ENCODE measurements at places on chromosomes 12 and 14.

DNA sequence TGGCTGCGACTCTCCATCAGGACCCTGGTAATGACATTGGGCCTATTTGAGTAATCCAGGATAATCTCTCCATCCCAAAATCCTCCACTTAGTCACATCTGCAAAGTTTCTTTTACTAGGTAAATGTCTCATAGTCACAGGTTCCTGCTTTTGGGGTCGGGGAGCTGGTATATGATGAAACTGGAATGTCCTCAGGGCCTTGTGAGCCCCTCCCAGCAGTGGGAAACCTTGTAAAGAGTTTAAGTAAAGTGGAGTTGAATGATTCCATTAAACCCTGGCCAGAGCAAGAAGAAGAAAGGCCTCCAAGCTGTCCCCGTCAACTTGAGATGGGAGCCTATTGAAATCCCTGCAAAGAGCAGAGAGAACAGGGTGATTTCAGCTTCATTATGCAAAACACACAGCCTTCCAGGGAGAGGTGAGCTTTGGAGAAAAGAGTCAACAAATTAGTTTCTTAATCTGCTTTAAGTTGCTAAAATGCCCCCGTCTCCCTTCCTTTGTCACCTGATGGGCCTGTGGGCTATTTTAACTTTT lies 12.6 kb downstream of the WSCD2 start:
- DNase-seq, result no peak

DNA sequence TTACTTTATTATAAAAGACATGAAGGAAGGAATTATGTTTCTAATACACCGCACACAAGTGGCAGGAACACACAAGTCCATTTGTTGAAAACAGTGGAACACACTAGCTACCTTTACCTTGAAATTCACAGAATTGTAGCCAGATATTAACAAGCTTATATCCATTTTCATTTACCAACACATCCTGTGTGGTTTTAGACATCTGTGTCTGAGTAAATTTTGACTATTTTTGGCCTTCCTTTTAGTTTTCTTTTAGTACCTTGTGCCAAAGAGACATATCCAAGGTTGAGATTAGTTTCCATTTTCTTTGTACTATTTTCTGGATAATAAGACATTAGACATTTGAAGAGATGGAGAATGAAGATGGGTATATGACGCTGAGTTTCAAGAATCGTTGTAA lies at the start of gene KLRF2:
Gene KLRF2, plus strand, starts transcription at position 244 of the 400 bp plus-strand sequence. Its CDS starts 107 bp downstream, at position 351.
- no peak for DNase-seq

- no peak for DNase-seq
These were observed 44.0 kb downstream of the TFCP2 start for GRCh38 chr12:51128919-51129318.

DNA sequence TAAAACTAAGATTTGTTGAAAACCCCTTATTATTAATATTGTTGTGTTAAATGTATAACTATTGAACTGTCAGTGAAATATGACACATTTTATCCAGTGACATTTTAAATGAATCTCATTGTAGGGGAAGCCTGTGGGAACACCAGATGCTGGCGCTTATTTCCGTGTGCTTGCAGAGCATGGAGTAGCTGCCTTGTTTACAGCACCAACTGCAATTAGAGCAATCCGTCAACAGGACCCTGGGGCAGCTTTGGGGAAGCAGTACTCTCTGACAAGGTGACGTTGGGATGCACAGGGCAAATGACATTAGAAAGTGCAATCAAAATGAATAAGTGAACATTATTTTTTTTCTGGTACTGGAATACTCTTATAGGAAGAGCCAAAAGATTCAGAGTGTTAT lies 96.8 kb downstream of the ACSS3 start:
- no peak for DNase-seq

- no peak for DNase-seq
These were observed 71.8 kb upstream of the MAX start for GRCh38 chr14:65173973-65174693.

- no peak for DNase-seq
These were observed 766.2 kb downstream of the MED13L start for GRCh38 chr12:115511305-115511704.

DNA sequence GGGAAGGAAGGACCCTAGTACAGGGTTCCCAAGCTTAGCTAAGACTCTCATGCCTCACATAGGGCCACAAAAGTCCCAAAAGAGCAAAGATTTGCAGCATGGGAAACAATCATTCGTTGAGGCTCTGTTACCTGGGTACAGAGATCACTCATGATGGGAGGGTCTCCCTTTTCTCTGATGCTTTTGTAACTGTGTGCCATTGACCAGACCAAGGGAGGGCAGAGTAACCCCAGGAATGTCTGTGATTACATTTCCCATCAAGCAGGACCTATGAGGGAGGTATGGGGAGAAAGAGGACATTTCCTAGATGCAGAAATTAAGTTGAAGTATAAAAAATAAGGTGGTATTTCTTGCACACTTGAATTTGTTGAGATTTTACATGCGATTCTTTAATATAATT lies 16.4 kb upstream of the DLGAP5 start:
- DNase-seq, result no peak

- no peak for DNase-seq
These were observed 35.1 kb upstream of the PPP2R5C start for GRCh38 chr14:101726295-101726953.

GRCh38 chr14:100835548-100836310 lies 9.8 kb downstream of the MEG3 start:
- DNase-seq, result no peak

DNA sequence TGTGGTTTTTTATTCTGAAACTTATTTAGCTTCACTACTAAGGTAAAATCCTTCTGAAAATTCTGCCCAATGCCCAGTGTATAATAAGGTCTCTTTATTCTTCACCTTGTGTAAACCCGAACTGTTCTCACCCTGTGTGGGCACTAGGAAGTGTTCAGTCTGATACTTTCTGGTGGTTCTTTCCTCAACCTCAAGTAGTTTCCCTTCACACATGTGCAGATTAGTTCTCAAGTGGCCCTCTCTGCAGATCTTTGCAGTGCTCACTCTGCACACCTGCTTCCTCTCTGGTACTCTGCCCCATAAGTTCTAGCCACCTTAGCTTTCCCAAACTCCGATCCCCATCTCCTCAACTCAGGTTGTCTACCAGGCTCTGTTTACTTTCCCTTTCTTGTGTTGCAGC lies 61.6 kb downstream of the RAD51B start:
- no peak for DNase-seq

GRCh38 chr14:38755036-38755435 lies 348.0 kb downstream of the SEC23A start:
- DNase-seq, result no peak

DNA sequence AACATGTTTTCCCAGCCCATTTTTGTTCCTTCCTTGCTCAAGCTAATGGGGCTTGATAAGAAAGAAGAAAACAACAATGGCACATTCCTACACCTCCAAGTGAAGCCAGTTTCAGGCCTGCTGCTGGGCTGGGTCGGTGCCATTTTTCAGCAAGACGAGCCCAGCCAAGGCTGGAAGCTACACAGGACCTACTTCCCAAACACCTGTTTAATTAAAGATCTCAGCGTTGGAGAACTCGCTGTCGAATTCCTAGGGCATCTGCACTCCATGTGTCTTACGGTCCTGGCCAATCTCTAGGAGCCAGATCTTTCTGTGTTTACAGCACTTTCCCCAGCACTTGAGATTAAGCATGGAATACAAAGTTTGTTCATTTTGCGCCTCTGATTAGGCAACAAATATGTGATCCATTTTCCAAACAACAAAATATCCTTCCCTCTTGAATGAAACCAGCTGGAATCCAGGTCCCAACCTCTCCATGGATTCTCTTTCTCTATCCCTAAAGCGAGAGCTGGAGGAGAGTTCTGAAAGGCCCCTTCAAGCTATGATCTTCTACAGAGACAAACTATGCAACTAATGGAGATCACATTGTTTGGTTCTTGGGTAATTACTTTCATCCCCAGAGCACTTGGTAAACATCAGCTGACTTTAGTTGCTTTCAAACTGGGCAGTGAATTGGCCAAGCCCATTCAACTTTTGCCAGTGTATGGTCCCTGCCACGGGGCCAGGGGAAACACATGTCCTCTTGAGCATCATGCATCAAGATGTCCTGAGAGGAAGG lies 34.3 kb upstream of the TC2N start:
- DNase-seq, result no peak

- DNase-seq, result no peak
These were observed 13.4 kb upstream of the DRAM1 start for GRCh38 chr12:101863981-101864380.

DNA sequence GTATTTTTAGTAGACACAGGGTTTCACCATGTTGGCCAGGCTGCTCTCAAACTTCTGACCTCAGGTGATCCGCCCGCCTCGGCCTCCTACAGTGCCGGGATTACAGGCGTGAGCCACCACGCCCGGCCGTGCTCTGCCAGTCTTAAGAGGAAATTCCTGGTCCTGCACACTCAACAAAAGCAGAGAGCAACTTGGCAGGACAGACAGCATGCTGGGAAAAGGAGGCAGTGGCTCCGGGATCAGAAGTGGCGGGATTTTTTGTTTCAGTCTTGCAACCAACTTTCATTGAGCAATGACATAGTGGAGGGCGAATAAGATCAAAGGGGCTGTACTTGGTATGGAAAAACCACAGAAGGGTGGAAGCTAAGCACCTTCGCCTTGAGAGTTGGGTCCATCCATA lies 2.1 kb downstream of the CKAP4 start:
- no peak for DNase-seq

GRCh38 chr12:24903329-24904088 lies 45.4 kb downstream of the BCAT1 start:
- DNase-seq, result no peak

DNA sequence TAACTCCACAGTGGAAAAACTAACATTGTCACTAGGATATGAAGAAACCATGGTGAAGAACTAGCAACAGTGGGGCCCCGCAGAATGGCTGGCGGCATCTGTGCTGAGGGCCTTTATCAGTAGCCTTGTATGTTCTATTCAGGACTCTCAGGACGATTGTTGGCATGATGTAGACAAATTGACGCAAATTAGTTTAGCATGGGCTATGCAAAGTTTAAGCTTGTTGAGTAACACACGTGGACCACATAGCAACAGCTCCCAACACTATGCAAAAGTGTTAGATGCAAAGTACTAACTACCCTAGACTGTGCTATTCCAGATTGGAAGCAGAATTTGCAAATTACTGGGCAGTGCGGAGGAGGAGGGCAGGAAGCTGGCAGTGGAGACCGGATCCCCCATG lies 38.2 kb upstream of the TMEM263 start:
- DNase-seq, result no peak

DNA sequence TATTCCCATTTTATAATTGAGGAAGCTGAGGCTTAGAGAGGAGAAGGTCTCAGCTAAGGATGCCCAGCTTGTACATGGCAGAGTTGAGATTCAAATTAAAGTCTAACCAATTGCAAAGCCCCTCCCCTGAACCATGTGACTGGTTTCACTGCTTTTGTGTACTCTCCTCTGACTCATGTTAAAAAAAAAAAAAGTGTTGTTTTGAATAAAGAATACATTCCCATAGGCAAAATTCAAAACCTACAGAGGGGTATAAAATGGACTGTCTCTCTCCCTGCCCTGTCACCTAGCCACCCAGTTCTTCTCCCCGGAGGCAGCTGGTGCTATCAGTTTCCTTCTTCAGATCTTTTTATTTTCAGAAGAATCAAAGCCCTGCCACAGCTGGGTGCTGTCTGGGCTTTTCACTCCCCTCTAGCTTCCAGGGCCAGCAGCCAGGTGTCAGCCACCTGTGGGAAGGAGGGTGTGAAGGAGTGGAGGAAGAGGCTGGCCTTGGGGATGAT lies 5.4 kb downstream of the PSMD9 start:
- DNase-seq, result no peak
